Heart right ventricle (tissue), 16 donors: ENCODE measurements at places on chromosomes 4 and X. TPM values are rescaled to one million over a fixed set of nuclear protein-coding genes. Genes with fewer than 3 reads are reported as not detected.

Gene CAPN6
- not detected for total RNA-seq

DNA sequence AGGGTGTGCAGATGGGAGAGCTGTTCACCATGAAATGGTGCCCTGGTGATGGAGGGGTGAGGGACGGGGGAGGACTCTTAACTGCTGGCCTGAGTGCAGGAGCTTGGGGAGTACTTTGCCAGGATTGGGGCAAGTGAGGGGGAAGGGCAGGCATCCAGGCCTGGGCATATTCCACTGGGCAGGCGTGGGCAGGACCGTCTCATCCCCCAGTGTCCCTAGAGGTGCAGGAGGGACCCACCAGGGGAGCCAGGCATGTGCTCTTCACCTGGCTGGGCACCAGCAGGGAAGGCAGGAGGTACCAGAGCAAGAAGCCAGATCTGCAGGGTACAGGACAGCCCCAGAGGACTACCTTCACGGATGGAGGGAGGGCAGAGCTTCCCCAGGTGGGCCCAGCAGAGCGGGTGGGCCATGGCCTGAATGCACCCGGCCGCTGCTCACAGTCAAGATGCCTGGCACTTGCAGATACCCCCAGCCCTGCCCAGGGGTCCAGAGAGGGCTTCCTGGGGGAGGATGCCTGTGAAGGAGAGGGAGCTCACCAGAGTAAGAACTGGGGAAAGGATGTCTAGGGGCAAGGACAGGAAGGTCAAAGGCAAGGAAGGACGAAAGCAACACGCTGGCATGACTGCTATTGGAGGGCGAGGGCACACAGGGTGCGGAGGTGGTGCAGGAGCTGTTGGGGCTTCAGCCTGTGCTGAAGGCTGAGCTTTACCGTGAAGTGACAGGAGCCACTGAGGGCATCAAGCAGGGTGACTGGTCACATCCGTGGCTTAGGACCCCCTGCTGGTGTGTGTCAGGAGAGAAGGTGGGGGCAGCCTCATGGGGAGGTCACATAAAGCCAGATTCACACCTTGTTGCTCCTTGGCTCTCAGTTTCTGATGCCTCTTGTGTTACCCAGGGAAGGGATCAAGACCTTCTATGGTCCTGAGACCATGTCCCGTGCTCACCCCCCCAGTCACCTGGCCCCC, 68.2 kb upstream of the NKX1-1 start:
- peaks cover 11% of the 10 kb centered on the region for H3K4me1 ChIP-seq
- H3K4me3 ChIP-seq: no peak overlapping the region
- H3K27me3 ChIP-seq: peaks cover 37% of the 10 kb centered on the region
- no peaks in the 10 kb centered on the region for H3K36me3 ChIP-seq
- no peak overlapping the region for H3K27ac ChIP-seq

Gene AMBN
- not detected for total RNA-seq

Gene DMD
- 183 TPM for total RNA-seq

- H3K36me3 ChIP-seq: no peaks in the 10 kb centered on the region
- H3K4me3 ChIP-seq: no peak overlapping the region
- H3K4me1 ChIP-seq: peaks cover 8% of the 10 kb centered on the region
- H3K27me3 ChIP-seq: no peaks in the 10 kb centered on the region
Observed at GRCh38 chr4:101306225-101306624, 41.1 kb downstream of the PPP3CA start.

- no peaks in the 10 kb centered on the region for H3K27me3 ChIP-seq
- DNase-seq: no peak
- H3K4me1 ChIP-seq: no peaks in the 10 kb centered on the region
- no peak overlapping the region for H3K27ac ChIP-seq
- H3K36me3 ChIP-seq: no peaks in the 10 kb centered on the region
Observed at GRCh38 chrX:71195964-71196649, 26.9 kb upstream of the GJB1 start.

DNA sequence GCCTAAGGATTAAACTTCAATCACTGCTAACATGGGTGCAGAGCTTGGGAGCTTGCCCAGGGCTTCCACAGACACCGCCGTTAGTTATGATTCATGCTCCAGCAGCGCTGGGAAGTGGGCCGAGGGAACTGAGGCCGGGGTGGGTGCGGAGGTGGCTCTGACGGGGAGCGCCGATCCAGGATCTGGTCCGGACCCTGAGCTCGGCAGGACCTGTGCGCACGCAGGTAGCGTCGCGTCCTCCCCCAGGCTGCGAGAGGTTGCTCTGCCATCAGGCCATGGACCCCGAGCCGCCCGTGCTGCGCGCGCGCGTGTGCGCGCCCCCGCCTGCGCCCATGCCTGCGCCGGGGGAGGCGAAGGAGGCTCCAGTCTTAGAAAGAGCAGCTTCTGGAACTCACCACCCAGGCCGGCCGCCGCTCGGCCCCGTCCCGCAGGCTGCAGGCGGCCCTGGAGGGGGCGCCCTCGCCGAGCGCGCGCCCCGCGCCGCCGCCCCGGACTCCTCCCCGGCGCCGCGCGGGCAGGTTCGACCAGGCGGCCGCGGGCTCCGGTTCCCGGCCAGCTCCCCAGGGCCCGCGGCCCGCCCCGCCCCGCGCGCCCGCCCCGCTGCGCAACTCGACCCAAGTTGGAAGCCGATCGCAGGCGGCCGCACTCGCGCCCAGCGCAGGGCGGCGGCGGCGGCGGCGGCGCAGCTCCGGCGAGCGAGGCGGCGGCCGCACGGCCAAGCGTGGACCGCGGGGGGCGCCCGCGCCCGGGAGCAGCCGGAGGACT, 732 bp upstream of the ADRA2C start:
- peaks cover 56% of the 10 kb centered on the region for H3K27me3 ChIP-seq
- DNase-seq: peak; percentile 20
- H3K27ac ChIP-seq: peak overlapping the region; percentile 48
- peak overlapping the region; percentile 33 for H3K4me3 ChIP-seq
- peaks cover 11% of the 10 kb centered on the region for H3K4me1 ChIP-seq

DNA sequence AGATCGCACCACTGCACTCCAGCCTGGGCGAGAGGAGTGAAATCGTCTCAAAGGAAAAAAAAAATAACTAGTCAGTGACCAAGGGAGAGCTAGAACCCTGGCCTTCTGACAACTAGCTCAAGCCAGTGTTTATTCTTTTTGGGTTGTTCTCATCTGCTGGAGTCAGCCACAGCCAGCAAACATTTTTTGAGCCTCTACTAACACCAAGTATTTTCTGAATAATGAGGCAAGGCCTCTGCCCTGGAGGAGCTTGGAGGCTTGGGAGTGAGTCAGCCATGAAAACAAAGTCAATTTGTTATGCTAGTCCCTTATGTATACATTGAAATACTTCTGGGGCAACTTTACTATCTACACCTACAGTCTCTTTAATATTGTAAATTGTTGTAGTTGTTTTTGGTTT, 46.5 kb downstream of the TMA16 start:
- no peaks in the 10 kb centered on the region for H3K27me3 ChIP-seq
- H3K4me3 ChIP-seq: no peak overlapping the region
- peaks cover 6% of the 10 kb centered on the region for H3K4me1 ChIP-seq
- H3K36me3 ChIP-seq: no peaks in the 10 kb centered on the region
- no peak overlapping the region for H3K27ac ChIP-seq

Gene NEIL3
- total RNA-seq: 0.46 TPM

Gene SMR3B
- total RNA-seq: not detected

DNA sequence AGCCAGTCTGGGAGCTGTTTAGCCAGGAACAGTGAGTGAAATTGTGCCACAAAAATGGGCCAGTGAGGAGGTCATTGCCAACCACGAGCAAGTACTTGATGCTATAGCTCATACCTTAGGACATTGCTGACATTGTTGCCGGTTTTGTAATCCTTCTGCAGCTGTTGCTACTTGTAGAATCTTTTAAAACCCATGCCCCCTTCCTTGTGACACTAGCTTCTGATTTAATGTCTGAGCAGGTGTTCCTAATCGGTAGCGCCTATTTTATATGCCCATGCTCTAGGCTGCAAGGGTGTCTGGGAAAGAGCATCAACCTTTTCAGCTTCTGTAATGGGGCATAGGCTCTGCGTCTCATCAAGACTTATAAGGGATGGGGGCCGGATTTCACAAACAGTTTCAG, 2.6 kb downstream of the POLA1 start:
- peaks cover 21% of the 10 kb centered on the region for H3K36me3 ChIP-seq
- H3K27me3 ChIP-seq: no peaks in the 10 kb centered on the region
- peaks cover 12% of the 10 kb centered on the region for H3K4me1 ChIP-seq
- no peak for DNase-seq
- no peak overlapping the region for H3K4me3 ChIP-seq
- H3K27ac ChIP-seq: no peak overlapping the region

- no peaks in the 10 kb centered on the region for H3K27me3 ChIP-seq
- no peak for DNase-seq
- no peak overlapping the region for H3K27ac ChIP-seq
- no peaks in the 10 kb centered on the region for H3K36me3 ChIP-seq
Observed at GRCh38 chr4:106201373-106201772, 114.6 kb downstream of the TBCK start.
